Activated T-cell treated with anti-CD3 and anti-CD28 coated beads for 4 hours (primary cell): ENCODE measurements at places on chromosomes 6 and 20.

DNA sequence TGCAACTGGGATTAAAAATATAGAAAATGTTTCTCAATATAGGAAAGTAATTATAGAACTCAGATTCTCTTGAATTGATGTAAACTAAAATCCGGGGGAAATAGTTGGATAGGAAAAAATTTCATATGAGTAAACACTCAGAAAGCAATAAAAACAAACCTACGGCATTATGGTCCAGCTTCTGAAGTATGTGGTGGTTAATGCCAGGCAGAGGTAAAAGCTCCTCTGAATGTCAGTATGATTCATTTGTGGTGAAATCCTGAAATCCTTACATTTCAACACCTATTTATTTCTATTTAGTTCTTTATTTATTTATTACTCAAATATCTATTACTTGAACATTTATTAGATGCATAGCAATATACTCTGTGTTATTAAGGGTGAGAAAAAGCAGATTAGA lies 145.1 kb downstream of the RIMS1 start:
- DNase-seq = no peak

GRCh38 chr20:4836935-4837334 lies 115.2 kb downstream of the PRND start:
- no peak for DNase-seq

DNA sequence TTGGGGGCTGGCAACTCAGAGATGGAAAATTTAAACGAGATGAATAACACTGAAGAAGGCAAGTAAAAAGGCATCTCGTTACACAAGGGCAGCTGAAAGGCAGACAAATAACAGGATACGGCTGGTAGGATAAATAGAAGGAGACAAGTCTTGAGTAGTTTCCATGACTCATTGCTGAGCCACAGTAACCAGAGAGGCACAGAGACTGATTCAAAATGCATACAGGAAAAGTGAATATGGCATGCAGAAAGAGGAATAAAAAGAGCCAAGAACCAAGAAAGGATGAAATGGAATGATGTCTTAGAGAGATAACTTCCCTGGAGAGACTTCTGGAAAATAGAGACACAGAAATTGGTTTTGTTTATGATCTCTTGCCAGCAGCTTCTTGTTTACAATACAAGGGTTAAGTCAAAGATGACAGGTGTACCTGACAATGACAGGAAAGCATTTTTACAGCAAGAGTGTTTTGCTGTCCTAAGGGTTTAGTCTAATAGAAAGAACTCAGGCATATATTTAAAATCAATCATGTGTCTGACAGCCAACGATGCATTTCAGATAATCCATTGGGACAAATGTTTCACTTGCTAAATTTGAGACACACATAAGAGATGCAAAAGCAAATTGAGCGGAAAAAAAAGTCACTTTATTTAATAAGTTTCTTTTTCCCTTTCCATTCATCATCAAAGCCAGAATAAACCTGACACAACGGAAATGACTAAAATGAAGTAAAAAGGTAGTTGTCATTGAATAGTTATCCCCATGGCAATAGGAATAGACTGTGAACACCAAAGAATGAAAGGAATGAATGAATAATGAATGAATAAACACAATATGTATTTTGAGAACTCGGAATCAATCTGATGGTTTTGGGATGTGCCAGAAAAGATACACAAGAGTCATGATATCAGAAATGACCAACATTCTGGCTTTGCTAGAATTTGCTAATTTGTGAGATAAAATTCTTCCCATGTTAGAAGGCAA lies 68.0 kb upstream of the KCNQ5 start:
- no peak for DNase-seq

DNA sequence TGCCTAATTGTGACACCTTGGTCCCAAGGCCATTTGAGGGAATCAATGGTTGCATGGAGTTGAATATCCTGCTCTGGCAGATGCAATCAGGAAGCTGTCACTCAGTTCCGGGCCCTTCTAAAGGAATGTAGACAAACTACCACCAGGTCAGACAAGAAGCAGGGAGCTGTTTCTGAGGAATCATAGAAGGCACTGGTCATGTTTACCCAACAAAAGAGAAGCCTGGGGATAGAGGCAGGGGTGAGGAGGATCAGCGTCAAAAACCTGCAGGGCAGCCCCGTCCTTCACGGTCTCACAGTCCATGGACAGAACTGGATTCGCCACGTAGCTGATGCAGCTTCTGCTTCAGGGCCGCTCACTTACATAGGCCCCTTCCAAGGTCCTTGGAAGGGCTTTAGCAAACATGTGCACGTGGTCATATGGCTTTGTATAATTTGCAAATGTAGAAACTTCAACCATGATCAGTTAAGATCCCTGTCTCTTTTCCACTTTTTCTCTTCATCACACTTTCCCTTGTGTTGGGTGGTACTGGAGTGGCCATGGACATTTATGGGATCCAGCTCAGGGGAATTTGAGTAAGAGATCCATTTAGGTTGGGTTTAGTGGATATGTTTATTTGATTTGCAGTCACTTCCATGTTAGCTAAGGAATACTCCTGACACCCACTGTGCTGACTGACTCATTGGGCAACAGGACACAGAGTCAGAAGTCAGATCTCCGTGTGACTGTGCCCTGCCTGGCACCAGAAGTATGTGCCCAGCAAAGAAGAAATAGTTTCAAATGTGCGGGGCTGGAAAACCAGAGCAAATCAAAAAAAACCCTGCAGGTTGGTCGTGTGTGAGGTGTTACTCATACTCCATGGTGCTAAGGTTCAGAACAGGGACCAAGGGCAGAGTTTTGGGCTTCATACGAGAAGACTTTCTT lies 60.0 kb upstream of the ZFAND3 start:
- DNase-seq = no peak

GRCh38 chr6:428047-428603 lies 36.6 kb downstream of the IRF4 start:
- DNase-seq = no peak

DNA sequence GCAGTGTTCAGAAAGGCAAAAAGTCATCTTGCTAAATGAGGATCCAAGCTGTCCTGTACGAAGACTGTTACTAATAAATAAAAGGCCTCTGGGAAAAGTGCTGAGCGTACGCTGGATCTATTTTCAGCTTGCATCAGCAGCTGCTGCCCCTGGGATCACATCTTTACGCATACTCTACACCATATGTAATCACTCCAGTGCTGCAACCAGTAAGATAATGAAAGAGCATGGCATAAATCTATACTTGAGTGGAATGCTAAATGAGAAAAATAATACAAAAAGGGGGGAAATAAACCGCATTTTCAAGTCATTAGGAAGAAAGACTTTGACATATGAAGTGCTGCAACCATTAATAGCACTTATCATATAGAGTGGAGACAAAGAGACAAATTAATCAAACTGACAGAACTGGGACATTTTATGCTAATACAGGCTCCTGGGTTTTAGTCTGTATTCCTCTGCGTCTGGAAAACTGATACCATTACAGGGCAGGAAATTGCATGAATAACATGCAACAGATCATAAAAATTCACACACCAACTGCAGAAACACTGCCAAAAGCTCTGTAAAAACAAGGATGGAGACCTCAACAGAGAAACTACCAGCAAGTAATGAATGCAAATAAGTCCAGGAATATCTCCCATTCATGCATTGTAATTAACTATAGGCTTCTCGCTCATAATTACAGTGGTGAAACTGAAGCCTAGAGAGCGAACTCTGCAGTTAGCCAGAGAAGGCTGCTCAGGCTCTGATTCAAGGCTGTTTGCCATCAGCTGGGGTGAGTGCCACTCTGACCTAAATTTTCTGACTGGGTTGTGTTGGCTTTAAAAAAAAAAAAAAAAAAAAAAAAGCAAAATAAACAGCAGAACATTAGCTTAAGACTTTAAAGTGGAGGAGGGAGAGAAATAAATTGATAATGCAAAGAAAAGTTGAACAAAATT lies 83.8 kb downstream of the GJA10 start:
- DNase-seq = no peak

- DNase-seq = no peak
These were observed 78.2 kb upstream of the CST7 start for GRCh38 chr20:24870881-24871280.

GRCh38 chr6:24614648-24615047 lies 31.3 kb downstream of the KIAA0319 start:
- DNase-seq = no peak

DNA sequence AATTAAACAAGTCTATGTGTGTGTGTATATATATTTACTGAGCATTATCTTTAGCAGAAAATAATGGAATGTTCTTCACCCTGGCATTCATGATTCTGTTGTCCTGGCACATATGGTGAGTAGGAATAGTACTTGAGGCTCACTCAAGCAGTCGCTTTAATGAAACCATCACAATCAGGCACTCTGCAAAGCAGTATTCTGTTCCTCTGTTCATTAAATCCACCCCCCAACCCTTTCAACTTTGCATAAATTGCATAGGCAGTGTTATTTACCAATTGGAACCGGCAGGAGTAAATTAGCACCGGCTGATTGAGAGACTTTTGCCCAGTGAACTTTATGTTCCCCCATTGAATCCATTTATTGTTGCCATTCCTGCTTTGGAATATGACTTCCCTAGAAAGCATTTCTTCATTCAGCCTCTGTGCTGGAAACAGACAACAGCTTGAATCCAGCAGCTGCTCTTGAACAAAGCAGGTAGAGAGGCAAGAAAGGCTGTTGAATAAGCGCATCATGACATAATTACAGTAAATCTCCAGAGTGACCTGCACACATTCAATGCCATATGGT lies 268.0 kb upstream of the RNF217 start:
- no peak for DNase-seq

DNA sequence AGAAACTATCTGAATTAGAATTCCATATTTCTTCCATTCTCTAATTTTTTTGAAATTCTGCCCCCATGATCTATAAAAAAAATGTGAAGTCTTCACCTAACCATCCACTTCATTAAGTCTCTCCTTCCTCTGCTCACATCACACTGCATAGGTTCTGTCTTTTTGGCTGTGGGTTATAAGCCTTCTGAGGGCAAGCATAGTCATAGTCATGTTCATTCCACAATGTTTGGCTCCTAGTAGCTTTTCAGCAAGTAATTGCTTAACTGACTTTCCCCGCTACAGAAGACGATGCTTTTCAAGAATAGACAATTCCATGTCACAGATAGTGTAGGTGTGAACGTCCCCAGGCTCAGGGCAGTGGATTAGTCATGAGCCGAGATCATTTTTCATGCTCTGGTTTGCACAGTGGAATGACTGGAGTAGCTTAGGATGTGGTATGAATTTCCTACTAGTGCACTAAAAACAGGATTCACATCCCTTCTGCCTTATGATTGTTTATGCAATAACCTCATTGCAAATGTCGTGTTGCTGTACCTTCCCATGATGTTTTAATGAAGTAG lies 29.1 kb downstream of the WRNIP1 start:
- DNase-seq = no peak

DNA sequence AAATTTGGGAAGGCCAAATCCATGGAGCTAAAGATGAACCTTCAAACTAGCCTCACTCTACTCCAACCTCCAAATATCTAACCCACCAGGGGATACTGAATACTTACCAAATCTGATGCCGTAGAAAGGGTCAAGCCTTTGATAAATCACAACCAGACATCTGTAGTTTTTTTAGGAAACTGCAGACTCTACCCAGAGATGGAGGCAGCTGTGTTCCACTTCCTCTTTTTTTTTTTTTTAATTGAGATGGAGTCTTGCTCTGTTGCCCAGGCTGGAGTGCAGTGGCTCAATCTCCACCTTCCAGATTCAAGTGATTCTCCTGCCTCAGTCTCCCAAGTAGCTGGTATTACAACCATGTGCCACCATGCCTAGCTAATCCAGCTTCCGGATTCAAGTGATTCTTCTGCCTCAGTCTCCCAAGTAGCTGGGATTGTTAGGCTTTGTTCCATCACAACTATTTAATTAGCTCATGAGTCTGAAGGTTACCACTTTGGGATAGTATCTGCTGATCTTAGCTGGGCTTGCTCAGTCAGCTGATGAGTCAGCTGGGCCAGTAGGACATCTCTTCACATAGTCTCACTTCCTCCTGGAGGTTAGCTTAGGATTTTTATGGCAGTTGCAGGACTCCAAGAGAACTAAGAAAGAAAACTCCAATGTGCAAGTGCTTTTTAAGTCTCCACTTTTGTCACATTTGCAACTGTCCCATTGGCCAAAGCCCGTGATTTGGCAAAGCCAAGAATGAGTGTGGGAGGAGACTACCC lies 13.3 kb downstream of the FRK start:
- no peak for DNase-seq

DNA sequence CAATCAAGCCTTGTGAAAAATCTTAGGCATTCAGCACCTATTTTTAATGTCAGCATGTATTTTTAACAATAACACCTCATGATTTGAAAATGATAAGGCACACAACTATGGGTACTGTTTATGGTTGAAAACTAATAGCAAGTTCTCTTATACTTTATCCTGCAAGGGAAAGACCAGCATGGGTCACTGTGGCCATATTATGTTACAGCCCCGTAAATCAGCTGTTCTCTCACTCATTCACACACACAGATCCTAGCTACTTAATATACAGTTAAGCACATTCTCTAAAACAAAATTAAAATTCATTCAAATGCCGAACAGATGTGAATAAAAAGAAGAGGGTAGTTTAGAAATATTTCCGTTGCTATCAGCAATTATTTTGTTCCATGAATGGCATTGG lies 224.4 kb downstream of the OGFRL1 start:
- no peak for DNase-seq

DNA sequence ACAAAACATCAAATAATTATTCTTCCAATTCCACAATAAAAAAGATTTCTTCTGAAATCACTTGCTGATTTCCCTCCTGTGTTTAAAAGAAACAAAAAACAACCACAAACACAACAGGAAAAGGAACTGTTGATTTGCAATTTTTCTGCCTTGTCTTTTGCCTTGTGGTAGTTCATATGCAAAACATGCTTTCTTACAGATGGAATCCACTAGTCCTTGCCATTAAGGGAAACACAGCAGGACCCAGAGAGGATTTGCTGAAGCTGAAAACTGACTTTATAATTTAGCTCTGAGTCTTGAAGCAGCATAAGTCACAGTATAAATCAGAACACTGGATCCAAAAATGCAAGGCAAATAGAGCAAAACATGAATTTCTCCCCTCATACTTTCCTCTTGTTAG lies 328.8 kb downstream of the PHF3 start:
- no peak for DNase-seq

DNA sequence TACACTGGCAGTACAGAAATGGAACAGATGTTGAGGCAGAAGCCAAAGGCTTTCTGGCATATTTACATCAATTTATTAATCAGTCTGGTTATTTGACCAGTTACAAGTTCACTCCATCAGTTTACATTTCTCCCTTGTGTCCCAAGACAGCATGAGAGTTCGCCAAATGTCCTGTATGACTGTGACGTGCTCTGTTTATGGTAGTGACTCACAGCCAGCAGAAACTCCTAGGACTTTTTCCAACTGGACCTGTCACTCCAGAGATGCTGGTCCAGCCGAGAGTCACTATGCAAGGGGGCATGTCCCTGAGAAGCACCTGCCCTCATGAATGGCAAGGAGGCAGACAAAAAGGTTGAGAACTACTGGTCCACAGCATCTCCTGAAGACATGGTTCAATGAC lies 160.0 kb downstream of the LRFN2 start:
- no peak for DNase-seq

GRCh38 chr20:2279253-2279779 lies 16.5 kb upstream of the TGM3 start:
- DNase-seq = no peak
